ENCODE measurements at places on chromosomes 12 and 14.

DNA sequence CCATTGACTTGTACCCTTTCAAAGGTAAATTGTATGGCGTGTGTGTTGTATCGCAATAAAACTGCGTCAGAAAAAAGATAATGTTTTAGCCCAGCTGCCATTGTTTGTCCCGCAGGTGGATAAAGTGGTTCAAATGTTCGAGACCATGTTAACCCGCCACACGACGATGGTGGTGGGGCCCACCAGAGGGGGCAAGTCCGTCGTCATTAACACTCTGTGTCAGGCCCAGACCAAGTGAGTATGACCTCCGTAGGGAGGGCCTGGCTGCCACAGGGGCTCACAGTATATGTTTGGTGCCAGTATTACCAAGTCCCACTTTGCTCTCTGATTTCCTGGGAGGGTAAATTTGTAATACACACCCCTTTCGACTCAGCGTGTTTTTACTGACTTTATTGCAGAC lies 96.9 kb downstream of the DNAH10 start:
- no peak for DNase-seq

- DNase-seq: no peak
Observed at GRCh38 chr12:24233519-24234246, 284.2 kb upstream of the SOX5 start.

DNA sequence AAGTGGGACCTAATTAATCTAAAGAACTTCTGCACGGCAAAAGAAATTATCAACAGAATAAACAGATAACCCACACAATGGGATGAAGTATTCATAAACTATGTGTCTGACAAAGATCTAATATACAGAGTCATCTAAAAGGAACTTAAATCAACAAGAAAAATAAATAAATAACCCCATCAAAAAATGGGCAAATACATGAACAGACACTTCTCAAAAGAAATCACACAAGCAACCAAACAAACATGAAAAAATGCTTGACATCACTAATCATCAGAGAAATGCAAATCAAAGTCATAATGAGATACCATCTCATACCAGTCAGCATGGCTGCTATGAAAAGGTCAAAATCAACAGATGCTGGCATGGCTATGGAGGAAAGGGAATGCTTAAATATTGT lies 466.9 kb downstream of the SOX5 start:
- no peak for DNase-seq

- peak; percentile 34 for DNase-seq
Observed at GRCh38 chr14:105989566-105990302, 463.4 kb downstream of the TMEM121 start.

DNA sequence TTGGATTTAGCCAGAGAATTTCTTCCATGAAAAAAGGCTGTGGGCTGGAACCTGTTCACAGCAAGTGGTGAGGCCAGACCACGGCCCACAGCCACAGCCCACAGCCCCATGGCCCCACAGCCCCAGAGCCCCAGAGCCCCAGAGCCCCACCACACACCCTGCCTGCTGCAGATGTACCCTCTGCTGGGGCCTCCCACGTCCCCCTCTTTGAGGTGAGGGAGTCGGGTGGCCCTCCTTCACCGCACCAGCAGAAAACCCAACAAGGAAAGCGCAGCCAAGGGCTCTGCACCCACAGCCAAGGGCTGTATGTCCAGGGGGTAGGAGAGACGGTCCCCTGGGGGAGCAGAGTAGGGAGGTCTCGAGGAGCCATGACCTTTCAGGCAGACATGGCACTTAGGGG lies 327.5 kb upstream of the DIO3 start:
- DNase-seq: no peak

DNA sequence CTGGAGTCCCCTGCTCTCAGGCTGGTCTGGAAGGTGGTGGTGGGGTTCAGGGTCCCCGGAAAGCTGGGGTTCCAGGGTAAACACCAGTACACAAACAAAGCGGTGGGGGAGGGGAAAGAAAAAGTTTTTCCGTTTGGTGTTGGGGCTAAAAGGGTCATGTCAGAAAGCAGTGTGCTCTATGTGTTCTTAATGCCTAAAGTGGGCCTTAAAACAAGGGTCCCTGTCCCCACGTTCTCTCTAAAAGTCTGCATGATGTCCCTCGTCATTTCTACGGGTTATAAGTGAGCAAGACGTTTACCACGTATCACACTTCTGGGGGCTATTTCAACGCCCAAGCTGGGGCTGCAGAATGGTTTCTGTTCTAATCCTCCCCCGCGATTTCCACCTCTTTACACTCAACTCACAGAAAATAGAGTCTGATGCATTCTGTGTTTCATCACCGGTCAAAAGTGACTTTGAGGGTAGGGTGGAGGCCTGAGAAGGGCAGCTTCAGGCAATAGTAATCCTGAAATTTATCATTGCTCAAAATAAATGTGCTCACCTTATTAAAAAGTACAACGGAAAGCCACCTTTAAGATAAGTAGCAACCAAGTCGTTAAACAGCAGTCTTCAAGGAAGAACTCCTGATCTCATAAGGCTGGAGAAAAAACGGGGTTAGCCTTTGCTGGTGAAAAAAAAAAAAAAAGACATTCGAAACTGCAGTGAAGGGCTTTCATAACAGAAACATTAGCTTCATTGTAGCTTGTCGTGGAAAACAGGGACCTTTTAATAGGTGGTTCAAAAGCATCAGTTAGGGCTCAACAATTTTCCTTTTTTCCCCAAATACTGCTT lies 63.9 kb upstream of the PTGR2 start:
- peak; percentile 80 for DNase-seq

- no peak for DNase-seq
Observed at GRCh38 chr12:115213538-115214016, 529.6 kb upstream of the TBX3 start.

- peak; percentile 37 for DNase-seq
Observed at GRCh38 chr12:94435511-94435927, 24.1 kb downstream of the CEP83 start.

DNA sequence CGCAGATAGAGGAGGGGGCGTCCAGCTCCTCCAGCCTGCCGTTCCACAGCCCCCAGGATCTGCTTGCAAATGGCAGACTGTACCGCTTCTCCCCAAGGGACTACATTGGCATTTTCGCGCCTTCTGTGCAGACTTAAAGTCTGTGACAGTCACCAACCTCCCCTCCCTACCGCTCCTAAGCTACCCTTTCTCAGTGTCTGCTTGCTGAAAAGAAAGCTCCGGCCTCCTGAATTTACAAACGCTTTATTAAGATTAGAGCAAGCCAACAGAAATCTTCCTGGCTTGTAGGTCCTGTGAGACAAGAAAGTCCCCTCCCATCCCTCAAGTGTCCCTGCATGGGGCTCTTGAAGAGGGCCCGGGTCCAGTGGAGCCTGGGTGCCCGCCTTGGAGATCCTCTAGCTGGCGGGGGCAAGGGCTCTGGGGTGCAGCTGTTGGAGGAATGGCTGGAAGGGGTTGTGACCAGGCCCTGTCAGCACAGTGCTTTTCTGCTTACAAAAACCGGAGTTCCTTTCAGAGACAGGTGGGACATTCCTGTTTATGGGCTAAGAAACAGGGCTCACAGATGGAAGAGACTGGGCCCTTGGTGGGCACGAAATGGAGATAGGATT lies 2.8 kb upstream of the DLK1 start:
- no peak for DNase-seq

DNA sequence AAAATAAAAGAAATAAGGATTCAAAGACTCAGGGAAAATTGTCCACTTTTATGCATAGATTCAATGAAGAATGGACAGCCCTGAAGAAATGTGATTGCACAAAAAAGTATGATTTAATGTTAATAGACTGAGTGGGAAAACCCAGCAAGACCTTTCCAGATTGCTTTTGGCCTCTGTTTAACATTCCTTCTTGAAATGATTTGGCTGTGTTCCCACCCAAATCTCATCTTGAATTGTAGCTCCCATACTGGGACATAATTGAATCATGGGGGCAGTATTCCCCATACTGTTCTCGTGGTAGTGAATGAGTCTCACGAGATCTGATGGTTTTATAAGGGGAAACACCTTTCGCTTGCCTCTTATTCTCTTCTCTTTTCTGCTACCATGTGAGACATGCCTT lies 1316.9 kb upstream of the SEL1L start:
- DNase-seq: no peak

- peak; percentile 85 for DNase-seq
Observed at GRCh38 chr12:111430433-111431353, 25.0 kb downstream of the SH2B3 start.

DNA sequence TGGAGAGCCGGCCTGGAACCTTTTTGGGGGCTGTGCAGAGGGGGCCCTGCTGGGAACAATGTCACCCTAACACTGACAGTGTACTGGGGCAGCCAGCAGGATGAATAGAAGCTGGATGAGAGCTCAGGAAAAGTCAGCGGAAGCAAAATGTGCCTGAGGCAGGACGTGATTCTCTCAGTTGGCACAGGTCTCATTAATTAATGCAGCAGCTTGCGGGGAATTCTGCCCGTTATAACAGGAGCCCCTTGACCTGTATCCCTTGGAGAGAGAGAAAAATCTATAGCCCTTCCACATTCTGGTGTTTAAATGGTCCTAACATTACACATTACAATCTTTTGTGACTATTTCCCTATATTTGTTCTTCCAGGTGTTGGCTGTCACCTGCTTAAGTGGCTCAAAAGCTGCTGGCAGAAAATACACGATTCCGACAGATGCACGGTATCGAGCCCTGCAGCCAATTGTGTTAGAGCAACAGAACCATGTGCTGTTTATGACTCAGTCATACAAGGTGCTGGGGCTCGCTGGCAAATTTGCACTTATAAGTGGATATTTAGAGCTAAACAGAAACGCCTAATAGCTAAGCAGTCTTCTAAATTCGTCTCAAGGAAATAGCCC lies 854.7 kb downstream of the AACS start:
- DNase-seq: no peak

DNA sequence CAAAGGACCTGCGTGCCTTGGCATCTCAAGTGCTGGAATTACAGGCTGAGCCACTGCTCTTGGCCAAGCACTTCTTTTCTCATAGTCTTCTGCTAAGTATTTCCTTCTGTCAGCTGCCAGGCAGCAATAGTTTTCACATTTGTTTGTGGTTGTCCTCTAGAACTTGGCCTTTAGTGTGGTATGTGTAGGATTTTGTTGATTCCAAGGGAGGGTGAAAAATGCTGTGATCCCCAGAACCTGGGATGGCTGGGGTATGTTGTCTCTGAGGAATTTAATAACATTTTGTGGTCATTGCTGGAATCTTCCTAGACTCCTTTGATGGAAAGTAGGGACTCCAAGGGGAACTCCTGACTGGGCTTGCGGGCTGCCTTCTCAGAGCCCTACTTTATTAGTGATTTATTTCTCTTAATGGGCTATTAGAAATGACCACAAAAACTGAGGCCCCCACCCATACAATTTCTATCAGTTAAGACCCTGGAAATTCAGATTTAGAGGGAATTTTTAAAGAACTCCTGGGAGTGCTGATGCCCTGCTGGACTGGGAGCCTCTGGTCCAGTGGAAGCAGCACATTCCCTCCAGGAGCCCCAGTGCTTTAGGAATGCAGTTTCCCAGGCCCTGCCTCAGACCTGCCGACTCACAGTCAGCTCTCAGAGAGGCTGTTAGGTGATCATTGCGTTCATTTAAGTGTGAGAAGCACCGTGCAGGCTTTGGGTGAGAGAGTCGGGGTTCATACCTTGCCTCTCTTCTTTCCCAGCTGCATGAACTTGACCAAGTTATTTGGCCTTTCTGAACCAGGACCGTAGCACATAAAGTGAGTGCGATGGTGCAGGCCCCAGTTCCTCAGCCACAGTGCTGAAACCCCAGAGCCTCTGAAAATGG lies 22.7 kb downstream of the TRAF3 start:
- DNase-seq: no peak

DNA sequence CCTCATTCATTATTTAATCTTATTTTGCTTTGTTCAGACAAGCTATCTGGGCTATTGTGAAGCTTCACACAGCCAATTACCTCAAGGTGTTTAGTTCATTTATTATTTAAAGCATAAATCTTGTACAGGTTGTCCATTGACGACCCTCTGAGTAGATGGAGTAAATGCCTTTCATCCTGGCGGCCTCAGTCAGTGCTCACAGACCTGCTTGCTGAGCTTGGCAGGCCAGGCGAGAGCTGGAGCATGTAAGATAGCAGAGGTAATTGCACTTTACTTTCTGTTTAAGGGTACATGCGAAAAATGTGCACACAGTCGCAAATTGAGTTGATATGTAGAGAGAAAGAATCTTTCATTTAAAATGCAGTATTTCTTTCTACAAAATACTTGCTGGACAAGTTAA lies 224.4 kb downstream of the NPAS3 start:
- no peak for DNase-seq

DNA sequence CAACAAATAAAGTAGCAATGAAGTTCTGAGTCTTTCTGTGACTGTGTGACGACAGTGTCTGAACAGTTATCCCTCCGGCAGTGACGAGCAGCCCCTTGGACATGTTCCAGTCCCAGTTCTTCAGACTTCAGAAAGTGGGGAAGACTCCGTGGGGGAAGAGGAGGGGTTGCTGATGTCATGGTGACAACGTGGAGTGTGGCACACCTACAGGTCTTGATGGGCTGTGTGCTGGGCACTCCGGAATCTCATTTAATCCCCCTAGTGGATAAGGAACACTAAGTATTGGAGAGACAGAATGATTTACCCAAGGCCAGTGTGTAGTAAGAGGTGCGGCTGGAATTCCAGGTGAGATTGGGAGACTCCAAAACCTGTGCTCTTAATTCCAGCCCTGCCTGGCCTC lies 280.2 kb downstream of the CACNA1C start:
- DNase-seq: no peak

GRCh38 chr14:26984311-26985177 lies 386.7 kb upstream of the NOVA1 start:
- peak; percentile 57 for DNase-seq

DNA sequence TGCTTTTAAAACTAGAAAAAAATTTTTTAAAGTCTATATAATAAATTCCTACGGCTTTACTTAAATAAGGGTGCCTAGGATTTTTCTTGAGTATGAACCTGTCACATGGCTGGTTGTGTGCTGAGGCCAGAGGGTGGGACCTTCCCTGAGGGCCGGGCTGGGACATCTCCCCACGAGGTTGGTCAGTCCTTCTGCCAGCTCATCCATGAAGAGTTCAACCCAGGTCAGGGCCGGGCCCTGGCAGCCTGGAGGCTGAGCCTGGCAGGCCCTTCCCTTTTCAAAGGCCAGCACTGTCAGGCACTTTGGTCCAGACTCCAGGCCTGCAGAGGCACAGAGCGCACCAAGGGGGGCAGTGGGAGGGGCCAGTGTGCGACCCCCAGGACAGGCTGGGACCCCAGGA lies 31.7 kb downstream of the TNFAIP2 start:
- DNase-seq: peak; percentile 45

- DNase-seq: no peak
Observed at GRCh38 chr12:106274575-106275121, 26.8 kb upstream of the CKAP4 start.

Data from NB4 (cell line).